ENCODE measurements at places on chromosomes 6 and 20.

- no peak for DNase-seq
These were observed 4.6 kb upstream of the SLC2A10 start for GRCh38 chr20:46704714-46705377.

DNA sequence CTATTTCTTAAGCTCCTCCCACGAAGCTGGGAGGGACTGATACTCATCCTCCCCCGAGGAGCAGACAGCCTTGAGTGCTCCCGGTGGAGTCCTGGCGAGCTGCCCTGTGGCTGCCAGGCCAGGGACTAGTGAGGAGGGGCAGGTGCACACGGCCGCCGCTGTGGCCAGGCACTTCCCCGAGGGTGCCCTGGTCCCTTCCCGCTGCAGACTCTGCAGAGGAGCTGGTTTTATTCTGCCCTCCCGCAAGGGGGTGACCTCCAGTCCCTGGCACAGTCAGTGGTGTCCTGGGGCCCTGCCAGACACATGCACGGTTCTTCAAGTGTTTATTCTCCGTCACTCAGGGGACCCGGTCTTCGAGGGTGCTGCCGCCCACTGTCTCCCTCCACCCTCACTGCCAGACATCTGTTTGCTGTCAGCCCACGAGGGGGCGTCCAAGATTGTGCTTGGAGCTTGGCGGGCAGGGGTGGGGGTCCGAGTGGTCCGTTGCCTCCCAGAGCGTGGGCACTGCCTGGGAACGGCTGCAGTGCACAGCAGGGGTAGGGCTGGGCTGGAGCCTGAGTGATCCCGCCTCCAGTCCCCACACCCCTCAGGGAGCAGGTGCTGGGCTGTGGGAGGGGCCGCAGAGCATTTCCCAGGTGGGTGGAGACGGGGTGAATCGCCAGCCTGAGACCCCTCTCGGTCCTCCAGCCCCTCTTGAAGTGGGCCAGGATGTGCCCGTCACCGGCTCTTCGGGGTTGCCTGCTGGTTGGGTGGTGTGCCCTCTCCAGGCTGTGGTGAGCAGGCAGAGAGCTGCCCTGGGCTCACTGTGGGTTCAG, 3.1 kb upstream of the CABLES2 start:
- DNase-seq, result peak; percentile 77

GRCh38 chr20:44091026-44091425, 96.0 kb downstream of the JPH2 start:
- DNase-seq, result no peak

GRCh38 chr20:2382833-2383232, 2.1 kb downstream of the TGM6 start:
- DNase-seq, result no peak

- DNase-seq, result no peak
These were observed 95.1 kb downstream of the SNAP25 start for GRCh38 chr20:10313701-10314100.

DNA sequence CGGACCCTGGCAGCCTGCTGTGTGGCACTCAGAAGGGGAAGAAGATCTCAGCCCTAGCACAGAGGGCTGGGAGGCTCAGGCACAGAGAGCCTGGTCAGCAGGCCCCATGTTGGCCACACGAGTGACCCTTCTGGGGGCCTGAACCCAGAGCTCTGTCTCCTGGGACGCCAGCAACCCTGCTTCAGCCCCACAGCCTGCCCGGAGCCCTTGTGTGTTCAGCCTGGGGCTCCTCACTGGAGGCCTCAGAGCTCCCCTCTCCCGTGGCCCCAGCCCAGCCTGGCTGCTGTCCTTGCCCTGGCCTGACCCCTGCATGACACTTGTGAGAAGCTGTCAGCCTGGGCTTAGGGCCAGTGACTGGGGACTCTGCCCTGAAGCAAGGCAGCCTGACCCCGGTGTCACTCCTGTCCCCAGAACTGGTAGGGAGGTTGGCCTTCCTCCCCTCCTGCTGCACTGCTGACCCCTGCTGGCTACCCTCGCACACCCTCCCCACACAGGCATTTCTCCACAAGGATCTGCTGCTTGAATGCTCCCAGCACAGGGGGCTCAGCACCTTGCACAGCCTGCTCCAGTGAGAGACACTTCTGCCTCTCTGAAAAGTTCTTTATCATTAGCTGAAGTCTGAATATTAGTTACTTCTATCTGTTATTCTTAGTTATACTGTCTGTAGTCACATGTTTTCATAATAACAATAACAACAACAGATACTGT, 15.4 kb upstream of the IP6K3 start:
- peak; percentile 79 for DNase-seq

DNA sequence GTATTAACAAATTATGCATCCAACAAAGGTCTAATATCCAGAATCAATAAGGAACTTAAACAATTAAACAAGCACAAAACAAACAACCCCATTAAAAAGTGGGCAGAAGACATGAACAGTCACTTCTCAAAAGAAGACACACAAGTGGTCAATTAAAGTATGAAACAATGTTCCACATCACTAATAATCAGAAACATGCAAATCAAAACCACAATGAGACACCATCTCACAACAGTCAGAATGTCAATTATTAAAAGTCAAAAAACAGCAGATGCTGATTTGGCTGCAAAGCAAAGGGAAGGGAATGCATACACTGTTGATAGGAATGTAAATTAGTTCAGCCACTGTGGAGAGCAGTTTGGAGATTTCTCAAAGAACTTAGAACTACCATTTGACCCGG, 129.3 kb downstream of the PFDN4 start:
- no peak for DNase-seq

DNA sequence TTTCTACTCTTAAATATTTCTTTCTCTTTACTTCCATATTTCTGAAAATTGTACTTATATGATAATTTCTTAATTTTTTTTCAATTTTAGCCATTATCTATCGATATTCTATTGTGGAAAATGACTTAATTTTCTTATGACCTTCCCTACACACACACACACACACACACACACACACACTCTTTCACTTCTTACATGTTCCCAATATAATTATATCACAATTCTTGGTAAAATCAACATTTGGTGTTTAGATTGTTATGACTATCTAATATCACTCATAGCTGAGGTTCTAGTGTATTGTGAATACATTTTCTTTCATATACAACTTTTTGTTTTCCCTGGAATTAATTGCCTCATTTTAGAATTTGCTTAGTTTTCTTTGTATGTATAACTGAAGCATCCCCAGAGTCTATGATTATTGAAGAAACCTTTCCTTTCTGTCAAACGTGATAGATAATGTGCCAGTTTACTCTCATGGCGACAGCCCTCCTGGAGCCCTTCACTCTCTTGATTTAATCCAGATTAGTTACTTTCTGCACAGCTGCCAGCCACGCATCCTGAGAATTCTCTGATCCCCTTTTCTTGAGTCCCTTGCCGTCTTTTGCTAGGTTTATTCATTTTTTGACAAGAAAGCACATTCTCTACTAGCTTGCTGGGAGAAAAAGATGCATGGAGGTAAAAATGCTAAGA, 63.4 kb downstream of the RNF182 start:
- DNase-seq, result no peak

GRCh38 chr6:7697820-7698623, 27.9 kb upstream of the BMP6 start:
- DNase-seq, result peak; percentile 76

- no peak for DNase-seq
These were observed 594 bp upstream of the CDKN1A start for GRCh38 chr6:36677753-36678487.

DNA sequence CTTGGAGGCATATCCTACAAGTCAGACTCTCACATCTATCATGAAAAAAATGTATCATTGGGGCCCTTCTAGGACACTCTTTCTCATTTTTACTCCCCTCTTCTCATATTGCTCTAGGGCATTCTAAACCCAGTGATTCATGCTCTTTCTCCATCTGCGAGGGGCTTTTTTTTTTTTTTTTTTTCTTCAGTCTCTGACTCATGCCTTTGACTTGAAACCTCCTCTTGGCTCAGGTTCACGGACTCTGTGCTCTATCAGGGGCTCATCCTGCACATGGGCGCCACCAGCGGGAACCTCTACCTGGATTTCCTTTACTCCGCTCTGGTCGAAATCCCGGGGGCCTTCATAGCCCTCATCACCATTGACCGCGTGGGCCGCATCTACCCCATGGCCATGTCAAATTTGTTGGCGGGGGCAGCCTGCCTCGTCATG, 17.8 kb downstream of the SLC22A1 start:
- no peak for DNase-seq

- no peak for DNase-seq
These were observed 524.6 kb upstream of the NOX3 start for GRCh38 chr6:155980014-155980767.
